ENCODE measurements at places on chromosomes 2 and 18.

DNA sequence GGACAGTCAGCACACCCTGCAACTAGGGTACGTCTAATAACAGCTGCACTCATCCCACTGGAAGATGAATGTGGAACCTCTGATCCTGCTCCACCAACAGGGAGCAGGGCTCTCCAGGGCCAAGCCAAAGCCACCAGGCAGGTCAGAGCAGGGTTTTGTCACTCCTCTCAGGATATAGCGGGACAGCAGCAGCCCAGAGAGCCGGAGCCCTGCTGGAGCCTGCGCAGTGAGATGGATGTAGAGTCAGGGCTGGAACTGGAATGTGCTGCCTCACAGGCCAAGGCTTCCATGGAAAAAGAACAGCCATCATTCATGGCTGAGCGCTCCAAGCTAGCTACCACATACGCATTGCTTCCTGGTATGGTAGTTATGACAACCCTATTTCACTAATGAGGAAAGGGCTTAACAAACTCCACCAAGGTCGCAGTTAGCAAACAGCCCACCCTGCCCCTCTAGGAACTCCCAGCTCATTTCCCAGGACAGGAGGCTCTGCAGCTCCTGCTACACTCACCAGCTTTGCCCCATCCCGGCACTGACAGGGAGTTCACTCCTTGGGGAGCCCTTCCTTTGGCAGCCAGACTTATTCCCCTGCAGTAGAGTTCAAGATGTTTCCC is 85.2 kb downstream of the HS1BP3 start:
- DNase-seq = no peak

DNA sequence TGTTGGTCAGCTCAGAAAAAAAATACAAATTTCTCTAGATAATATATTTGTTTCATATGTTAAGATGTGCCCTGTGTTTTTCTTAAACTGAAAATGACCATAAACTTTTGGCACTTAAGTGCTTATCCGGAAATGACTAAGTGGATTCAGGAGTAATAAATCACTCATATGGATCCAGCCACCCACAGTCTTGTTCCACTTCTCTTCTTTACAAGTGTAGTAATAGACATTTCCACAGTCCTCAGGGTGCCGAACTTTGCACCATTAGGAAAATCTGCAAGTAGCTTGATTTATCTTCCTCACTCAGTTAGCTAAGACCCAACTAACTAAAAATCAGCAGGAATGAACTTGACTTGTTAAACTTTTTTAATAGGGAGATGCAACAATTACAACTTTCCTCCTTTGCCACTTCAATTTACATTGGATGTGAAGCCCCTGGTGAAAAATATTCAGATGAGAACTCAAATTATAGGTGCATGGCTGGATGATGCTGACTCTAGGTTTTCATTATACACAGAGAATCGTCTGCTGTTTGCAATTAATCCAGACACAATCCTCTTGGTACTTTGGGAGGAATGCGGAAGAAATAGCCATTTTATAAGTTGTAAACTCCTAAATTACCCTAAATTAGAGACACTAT is 322.5 kb downstream of the ARHGAP15 start:
- no peak for DNase-seq

DNA sequence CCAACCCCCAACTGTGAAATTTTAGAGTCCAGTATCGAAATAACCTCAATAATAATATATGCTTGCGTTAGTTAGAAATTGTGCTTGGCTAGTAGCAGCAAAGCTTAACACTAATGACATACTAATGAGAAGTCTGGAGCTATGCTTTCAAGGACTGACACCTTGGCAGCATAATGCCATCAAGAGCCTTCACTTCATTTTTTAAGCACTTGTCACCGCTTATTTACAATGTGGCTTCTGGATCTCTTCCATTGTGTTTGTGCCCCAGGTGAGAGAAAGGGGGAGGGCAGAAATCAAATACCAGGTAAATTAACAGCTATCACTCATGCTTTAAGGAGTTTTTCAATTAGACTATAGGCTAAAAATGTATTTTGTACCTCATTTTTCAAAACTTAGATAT is 101.5 kb downstream of the CDH7 start:
- no peak for DNase-seq

DNA sequence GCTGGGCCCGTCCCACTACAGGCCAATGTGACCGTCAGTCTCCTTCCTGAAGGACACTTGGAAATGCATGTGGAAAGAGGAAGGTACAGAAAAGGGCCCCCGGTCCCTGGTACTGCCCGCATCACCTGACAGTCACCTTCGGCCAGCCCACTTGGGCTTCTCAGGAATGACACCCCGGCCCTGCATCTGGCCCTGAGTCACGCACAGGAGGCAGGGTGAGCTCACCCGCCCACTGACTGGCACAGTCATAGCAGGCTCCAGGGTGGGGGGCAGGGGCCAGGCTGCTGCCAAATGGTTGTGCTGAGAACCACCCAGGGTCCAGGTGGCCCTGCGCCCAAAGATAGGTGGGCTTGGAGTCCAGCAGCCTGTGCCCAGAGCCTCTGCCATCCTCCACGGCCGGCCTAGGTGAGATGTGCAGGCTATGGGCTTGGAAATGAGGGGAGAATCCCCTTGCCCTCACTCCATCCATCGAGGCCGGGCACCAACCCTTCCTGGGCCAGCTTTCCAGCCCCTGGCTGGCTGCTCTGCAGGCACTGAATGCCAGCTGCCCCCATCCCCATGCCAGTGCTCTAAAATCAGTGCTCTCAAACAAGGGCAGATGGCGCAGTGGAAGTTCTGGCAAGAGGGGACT is 14.1 kb downstream of the EMX1 start:
- DNase-seq = no peak

DNA sequence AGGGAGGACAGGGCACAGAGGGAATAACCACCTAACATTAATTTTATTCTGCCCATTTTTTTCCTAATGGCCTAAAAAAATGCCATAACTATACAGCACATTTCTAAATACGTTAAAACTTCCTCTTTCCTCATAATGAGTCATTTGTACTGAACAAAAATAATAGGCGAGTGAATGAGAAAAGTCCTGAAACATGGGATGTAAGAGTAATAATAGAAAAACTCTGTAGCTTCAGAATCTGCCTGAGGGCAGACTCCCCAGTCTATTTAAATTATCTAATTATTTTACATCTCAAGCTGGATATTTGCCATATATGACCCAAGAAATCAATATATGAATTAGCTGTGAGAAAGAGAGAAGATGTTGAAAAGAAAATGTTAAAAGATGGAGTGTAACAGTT is 285.1 kb downstream of the TMX3 start:
- no peak for DNase-seq

DNA sequence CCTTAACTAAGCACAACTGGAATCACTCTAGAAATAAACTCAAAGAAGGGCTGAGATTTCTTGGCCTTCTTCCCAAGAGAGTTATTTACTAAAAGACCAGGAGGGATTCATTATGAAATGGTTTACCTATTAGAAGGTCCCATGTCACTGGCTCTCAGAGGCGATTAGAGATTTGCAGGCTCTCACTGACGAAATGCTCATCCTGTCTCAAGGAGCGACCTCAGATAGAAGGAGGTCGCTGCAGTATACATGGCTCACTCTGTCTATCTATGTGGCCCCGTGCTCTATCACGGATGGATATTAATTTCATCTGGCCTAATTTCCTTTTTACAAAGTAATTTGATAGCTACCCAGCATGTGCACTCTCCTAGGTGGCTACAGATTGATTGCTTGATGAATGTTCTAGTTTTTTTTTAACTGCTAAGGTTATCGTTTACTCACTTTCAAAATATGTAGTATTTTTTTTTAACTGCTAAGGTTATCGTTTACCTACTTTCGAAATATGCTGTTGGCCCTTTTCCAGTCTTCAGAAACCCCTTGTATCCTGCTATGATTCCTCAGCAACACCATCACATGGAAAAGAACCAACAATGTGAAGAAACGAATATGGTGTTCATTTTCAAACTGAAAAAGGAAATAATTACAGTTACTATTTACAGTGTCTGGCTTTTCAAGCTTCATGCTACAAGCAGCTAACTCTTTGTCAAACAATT is 9.1 kb downstream of the SMIM21 start:
- no peak for DNase-seq

DNA sequence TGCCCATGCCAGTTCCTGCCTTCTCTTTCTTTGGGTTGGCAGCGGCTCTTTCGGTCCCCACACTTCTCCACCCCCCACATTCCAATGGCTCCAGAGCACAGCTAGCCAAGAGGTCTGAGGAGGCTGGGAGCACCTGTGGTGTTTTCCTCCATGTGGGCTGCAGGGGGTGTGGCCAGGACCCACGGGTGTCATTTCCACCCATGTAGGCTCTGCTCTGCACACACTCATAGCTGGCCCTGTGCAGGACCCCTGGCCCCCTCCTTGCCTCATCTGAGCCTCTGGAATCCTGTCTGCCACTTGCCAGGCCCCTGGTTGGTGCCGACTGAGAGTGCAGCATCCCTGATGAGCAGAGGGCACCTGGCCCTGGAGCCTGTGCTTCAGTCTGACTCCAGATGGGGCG is 46.3 kb downstream of the DYSF start:
- no peak for DNase-seq

- no peak for DNase-seq
Measured at GRCh38 chr2:231425291-231425810, 29.8 kb downstream of the B3GNT7 start.

DNA sequence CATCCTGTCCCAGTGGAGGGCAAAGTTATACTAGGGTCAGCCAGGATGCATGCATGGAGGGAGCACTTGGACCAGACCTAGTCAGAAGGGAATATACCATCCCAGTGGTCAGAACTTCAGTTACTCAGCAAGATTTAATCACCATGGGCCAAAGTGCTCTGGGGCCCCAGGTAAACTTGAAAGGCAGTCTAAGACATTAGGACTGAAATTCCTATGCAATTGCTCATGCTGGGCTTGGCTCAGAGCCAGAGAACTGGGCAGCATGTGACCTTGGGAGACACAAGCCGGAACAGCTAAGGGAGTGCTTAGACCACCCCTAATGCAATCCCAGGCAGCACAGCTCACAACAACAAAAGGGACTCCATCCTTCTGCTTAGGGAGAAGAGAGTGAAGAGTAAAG is 401.3 kb downstream of the KCNJ3 start:
- no peak for DNase-seq

DNA sequence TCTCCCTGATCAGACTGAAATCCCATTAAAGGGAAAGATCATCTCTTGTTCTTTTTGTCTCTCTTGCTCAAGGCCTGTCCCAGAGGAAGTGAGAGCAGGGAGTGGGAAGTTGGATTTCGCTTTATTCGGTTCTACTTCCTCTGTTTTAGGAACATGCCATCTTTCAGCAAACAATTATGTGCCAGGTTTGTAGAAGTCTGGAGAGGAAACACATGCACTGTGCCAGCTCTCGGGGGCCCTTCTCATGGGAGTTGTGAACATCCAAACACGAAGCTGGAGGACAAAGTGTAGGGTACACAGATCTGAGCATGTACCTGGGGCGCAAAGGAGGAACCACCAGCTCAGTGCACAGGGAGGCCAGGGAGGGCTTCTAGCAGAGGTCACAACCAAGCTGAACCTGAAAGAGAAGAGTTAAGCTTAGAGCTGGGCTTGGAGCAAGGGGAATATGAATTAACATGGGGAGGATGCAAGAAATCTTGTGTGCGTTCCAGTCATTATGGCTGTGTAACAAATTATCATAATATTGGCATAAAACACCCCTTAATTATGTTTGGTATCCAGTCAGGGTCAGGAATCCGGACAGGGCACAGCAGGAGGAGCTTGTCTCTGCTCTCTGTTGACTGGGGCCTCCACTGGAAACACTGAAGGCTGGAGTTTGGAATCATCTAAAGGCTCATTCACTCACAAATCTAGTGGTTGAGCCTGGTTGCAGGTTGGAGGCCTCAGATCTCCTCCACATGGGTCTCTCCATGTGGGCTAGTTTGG is 128.6 kb downstream of the ZFP36L2 start:
- no peak for DNase-seq

DNA sequence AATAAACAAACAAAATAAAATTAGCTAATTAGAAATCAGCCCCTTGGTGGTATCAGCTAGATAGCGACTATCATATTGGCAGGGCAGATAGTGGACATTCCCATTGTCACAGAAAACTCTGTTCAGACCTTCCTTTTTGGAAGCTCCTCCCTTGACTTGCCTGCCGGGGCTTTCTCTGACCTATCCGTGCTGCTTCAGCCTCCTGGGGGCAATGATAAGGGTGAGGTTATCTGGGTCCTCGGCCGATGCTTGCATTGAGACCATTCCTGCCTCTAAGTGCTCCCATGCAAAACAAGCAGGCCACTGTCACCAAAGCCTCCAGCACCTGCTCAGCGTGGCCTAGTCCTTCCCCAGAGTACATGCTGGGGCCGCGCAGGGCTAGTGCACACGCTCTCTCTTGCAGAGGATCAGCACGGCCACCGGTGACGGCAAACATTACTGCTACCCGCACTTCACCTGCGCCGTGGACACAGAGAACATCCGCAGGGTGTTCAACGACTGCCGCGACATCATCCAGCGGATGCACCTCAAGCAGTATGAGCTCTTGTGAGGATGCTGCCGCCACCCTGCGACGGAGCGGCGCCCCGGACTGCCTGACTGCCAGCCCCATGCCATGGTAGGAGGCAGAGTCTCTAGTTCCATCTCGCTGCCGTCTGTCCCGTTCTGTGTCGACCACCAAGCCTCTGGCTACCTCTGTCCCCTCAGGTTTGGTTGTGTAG is 27.4 kb downstream of the MPPE1 start:
- no peak for DNase-seq

- no peak for DNase-seq
Measured at GRCh38 chr2:205273148-205273547, 409.2 kb upstream of the NRP2 start.

GRCh38 chr2:121746071-121746578 is 9.3 kb upstream of the TSN start:
- DNase-seq = no peak

GRCh38 chr2:210558708-210559107 is 2.3 kb downstream of the CPS1 start:
- no peak for DNase-seq

- DNase-seq = no peak
Measured at GRCh38 chr18:25786758-25787157, 303.7 kb downstream of the SS18 start.

GRCh38 chr2:220212296-220213080 is 585.1 kb downstream of the SLC4A3 start:
- no peak for DNase-seq

DNA sequence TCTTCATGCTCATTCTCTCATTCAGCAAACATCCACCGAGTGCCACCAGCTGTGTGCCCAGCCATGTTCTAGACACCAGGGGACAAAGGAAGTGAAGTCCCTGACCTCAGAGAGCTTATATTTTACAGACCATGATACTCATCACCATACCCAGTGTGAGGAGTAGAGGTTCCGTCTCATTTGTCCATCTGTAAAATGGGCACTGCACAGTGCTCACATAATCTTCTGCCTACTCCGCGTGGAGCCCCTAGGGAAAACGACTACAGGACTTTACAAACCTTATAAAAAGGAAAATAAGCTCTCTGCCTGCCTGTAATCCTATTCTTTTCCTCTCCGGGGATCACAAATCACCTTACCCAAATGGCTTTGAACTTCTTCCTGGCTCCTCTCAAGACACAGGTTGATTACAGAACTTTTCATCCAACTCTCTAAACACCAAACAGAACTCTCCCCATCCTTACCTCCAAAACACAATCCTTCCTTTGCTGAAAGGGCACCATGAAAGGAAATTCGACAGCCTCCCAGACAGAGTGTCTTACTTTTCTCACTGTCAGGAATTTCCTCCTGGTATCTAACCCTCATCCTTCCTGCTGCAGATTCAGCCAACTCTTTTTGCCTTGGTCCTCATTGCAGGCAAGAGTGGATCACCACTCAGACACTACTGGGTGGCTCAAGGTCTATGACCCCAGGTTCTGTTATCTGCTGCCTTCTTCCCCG is 99.5 kb downstream of the TNS1 start:
- no peak for DNase-seq

GRCh38 chr2:26366957-26367356 is 20.4 kb upstream of the ADGRF3 start:
- no peak for DNase-seq

GRCh38 chr2:186515376-186515775 is 29.3 kb downstream of the ZC3H15 start:
- no peak for DNase-seq
